ENCODE measurements at places on chromosomes 5 and 9.

DNA sequence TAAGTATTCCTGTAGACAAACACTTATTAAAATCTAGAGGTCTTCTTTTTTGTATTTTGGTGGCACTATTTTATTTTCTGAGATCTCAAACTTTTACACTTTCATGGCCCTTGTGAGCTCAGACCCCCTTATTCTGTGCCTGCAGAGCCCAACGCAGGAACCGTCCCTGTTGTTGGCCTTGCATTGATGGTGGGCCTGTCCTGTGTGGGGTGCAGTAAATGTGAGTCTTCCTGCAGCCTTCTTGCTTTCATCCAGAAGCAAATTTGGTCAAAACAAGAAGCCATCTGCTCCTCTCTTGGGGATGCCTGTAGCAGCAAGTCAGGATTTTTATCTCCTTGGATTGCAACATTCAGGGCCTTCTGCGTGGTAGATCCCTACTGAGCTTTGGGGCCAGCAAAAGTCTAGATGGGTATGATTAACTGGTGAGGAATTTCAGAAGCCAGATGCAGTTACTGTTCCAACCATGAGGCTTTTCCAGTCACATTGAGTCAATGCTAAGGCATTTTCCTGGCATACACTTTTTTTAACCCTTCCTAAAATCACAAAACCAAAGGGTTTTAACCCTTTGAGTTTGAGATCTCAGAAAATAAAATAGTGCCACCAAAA, 31.7 kb downstream of the BASP1 start:
- DNase-seq = peak; percentile 97

DNA sequence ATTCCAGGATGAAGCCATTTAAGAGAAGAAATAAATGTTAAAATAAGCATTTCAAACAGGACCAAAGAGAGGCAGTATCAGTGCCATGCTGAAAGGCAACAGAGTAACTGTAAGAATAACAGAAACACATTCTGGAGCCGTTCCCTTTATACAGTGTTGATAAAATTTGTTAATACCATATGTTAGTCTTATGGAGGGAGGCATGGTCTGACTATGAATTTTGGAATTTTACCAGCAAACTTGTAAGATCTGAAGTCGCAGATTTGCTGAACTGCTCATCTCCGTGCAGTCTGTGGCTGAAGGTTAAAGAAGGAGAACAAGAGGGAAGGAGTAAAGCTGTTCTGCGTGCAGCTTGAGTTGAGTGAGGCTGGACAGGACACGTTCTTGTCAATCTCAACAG, 508.4 kb downstream of the NFIB start:
- no peak for DNase-seq

DNA sequence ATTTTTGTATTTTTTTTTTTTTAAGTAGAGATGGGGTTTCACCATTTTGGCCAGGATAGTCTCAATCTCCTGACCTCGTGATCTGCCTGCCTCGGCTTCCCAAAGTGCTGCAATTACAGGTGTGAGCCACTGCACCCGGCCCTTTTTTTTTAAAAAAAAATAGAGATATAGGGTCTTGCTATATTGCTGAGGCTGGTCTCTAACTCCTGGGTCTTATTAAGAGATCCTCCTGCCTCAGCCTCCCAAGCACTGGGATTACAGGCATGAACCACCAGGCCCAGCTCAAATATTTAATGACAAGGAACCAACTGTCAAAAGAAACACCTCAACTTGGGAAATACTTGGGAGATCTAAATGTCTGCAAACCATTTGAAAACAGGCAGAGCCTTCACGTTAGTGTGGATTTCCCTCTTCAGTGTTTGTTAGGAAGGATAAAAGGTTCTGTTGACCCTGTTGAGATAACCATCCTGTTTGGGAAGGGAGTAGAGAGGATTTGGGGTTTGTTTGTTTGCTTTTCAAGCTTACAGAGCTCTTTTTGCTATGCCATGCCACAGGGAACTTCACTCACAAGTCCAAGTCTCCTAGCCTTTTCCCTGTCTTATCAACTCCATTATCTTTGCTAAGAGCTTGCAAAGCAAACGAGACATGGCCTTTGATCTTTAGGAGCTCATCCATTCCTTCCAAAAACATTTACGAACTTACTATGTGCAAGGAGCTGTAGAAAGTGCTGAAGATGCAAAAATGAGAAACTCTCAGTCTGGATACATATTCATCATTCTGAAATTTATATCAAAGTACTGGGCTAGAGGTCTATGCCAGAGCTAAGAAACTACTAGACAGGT, 7.5 kb downstream of the FAXDC2 start:
- DNase-seq = no peak

DNA sequence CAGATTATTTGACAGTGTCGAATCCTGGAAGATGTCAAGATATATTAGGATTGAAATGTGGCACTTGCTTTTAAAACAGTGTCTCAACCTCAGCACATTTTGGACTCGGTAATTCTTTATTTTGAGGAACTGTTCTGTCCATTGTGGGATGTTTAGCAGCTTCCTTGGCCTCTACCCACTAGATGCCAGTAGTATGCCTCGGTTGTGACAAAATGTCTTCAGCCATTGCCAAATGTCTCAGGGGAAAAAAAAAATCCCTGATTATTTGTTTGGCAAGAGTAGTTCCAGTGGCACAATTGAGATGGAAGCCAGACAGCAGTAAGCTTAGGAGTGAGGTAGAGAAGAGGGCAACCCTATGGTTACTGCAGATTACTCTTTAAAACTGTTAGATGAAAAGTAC, 694.5 kb upstream of the RIOK2 start:
- no peak for DNase-seq

DNA sequence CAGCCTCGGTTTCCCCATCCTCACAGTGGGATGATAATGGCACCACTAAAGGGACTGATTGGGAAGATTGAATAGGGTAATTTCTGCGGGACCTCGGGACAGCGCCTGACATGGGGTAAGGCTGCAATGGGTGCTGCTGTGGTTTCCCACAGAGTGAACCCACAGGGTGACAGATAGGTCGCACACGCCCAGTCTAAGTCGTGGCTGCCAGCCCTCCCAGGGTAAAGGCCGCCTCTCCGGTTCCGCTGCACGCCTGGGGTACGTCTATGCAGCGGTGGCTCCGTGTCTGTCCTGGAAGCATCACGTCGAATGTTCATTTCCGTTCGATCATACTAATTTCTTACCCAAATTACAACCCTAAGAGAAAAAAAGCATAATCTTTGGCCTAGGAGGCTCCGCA, 631 bp downstream of the CFAP77 start:
- DNase-seq = no peak

- peak; percentile 32 for DNase-seq
These were observed 59.2 kb upstream of the ADAMTS2 start for GRCh38 chr5:179404321-179405053.

DNA sequence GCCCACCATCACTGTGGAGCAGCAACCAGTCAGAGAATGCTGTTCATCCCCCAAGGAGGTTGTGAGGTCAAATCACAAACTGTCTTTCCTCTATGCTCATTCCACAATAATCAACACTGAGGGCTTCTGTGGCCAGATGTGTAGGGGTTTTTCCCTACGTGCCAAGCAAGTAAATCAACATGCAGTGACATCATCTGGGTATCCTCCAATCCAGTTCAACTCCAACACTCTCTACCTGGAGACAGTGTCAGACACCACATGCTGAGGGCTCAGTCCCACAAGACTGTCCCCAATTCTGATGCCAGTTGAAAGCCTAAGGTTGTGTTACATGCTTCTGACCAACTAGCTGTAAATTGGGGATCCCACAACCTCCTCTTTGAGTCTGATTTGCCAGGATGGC, 57.3 kb upstream of the DMRT1 start:
- DNase-seq = no peak

- DNase-seq = no peak
These were observed 25.7 kb upstream of the IL9 start for GRCh38 chr5:135921388-135921787.

- peak; percentile 94 for DNase-seq
These were observed 568.0 kb upstream of the KLF4 start for GRCh38 chr9:108057421-108058134.

DNA sequence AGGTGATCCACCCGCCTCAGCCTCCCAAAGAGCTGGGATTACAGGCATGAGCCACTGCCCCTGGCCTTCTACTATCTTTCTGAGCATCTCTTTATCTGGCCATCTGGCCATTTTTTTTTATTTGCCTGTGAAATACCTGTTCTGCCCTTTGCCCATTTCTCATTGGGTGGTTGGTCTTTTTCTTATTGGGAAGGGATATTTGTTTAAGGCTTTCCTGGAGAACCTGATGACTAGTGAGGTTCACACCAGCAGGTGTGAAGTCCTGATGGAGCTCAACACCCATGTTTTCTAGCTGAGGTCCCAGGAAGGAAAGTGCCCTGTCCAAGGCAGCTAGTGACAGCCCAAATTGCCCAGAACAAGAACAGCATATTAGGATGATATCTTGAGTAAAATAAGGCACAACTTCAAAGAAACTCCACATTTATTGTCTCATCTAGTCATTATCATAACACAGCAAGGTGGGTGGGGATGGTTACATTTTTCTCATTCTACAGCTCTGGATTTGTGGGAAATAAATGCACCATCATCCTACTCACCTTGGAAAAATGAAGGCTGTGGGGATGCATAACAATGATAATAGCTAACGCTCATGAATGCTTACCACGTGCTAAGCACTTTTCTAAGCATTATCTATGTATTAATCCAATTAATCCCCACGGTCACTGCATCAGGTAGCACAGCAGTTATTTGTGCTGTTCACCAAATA, 20.3 kb downstream of the SLC36A3 start:
- no peak for DNase-seq

GRCh38 chr5:96880444-96881164, 4.3 kb downstream of the ERAP2 start:
- DNase-seq = peak; percentile 81

DNA sequence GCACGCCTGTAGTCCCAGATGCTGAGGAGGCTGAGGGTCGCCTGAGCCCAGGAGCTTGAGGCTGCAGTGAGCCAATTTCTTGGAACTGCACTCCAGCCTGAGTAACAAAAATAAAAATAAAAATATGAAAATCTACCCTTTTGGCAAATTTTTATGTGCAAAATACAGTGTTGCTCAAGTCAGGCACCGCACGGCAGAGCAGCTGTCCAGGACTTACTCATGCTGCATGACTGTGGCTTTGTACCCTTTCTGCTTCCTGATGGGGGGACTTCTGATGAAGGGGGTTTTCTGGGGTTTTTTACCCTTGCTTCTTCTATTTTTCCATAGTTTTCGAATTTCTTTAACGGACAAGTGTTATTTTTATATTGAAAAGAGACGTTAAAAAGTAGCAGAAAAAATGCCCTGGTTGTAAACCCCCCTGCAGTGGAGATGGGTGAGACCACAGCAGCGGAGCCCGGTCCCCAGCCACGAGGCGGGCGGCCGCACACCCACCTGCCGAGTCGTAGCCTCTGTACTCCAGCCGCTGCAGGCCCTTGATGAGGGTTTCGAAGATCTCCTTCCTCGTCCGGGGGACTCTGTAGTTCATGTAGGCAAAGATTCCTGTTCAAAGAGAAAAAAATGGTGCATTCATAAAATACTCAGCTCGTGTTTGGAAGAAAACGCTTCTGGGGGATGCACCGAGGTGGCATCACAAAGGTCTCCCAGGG, 15.0 kb downstream of the GFPT2 start:
- DNase-seq = no peak

DNA sequence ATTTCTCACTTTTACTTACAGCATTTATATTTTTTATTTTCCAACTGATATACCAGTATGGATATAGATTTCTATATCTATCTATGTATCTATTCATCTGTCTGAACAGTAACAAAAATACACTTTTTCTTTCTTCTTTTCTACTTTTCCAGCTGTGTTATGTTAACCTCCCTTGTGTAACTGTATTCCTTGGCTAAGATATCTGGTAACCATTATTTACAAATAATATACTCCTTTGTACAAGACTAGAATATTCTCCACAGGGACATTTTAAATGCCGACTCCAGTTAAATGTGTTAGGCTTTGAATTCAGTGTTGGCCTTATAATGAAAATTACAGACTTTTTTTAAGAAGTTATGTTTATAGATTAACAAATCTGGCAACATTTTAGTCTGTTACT, 168.7 kb downstream of the XRCC4 start:
- DNase-seq = no peak

- DNase-seq = no peak
These were observed 242.8 kb downstream of the PRR16 start for GRCh38 chr5:120706877-120707276.

DNA sequence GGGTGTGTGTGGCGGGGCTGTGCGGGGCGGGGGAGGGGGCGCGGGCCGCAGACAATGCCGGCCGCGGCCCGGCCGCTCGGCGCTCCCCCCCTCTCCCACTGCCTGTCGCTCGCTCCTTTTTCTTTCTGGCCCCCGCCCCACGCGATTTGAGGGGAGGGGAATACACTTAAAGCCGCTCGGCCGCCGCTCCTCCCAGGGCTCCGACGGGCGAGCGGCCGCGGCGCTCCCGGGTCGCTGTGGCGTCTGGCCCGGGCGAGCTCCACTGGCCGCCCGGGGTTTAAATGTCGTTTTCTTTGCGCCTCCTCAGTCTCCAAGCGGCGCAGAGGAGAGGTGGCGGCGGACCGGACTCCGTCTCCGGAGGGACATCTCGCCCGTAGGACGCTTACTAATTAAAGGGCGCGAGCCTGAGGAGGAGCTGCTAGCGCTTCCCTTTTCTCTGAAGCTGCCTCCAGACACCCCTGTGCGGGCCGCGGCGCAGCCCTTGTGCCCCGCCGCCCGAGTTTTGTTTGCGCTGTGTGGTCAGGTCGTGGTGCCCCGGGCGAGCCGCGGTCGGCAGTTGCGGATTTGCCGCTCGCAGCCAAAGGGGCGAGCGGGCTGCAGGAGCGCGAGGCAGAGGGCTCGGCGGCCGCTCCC, 1.4 kb downstream of the ZSWIM6 start:
- DNase-seq = no peak

DNA sequence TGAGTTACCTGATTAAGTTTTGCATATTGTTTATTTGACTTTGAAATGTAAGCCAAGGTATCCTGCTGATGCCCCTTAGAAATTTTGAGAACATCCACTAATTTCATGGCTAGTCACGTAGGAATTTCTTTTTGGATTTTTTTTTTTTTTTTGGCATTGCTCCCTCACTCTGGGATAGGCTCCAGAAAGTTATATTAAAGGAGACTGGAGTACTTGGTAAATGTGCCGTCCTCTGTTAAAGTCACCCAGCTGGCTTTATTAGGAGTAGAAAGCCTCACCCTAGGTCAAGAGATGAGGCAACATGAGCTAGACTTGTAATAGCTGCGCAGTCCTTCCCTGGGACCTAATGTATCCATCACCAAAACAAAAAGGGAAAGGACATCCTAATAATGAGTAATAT, 3.1 kb downstream of the KCTD16 start:
- no peak for DNase-seq

GRCh38 chr9:128768606-128769005, 3.1 kb downstream of the ZER1 start:
- DNase-seq = no peak

DNA sequence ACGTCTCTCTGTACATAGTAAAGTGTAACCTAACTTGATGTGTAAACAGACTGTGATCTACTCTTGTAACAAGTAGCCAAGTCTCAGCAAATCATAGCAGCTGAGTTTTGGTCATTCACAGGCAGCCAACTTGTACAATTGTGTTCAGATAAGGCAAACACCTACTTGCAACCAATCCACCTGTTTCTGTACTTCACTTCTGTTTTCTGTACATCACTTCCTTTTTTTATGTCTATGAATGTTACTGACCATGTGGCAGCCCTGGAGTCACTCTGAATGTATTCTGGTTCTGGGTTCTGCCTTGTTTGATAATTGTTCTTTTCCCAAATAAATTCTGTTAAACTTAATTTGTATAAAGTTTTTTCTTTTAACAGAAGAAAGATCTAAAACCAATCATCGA, 26.0 kb downstream of the RLN2 start:
- DNase-seq = no peak
